Left ventricle myocardium superior (tissue), 1 donor: ENCODE measurements at places on chromosomes 11 and 22.
A peak's percentile ranks its signal among the peaks of the same experiment; 100 is the strongest.

DNA sequence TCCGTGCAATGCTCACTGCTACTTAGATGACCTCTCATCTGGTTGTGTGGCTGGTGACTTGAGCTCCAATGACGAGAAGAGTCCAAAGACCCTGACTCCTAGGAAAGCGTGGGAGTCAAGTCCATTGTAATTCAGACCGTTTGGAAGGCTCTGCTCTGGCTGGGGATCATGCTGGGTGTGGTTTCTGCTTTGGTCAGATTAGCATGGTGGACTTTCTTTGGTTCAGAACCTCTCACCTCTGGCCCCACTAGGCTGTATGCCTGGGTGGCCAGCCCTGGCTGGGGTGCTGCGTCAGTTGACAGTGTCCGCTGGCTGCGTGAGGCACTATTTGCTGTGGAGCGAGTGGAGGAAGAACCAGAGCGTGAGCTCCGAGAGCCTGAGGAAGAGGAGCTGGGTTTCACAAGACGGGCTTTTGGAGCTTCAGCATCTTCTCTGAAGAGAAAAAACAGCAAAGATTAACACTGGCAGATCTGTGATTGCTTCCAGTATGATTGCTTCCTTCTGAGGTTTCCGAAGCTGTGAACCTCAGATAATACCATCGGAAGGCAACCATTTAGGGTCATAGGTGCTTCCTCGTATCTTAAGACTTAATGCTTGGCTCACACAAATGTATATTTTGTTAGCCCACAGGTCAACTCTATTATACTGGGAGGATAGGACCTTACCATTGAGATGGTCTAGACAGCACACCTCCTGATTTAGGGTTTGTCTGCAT, 11.6 kb upstream of the HSPA8 start:
- DNase-seq, result no peak

DNA sequence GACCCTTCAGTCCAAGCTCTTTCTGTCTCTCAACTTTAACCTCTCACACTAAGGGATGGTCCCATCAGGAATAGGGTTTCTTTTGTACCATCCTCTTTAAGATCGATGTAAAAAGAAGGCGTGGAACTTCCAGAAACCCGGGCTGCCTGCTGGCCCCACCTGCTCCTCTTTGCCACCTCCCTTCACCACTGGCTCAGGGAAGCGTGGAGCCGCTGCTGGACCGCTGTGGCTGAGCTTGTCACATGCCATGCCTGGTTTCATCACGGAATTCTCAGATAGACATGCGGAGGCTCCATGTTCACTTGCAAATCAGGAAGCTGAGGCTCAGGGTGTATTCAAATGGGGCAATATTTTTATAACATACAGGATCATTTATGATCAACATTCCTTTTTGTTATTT, 399.7 kb downstream of the BRD1 start:
- DNase-seq, result no peak

DNA sequence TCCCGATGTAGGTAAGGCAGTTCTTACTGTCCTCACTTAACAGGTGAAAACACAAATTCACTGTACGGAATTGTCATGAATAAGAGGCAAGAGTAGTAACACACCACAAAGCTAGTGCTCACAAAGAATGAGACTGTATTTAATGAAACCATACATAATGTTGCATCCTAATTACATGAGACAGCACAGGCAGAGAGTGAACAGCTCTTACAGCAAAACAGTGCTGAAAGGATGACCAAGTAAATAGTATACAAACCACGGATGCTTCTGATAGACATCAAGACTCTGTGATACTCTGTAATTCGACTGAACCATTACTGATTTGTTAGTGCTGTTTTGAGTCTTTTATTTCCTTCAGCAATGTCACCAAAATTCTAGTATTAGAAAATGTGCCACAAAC, 282.3 kb downstream of the TTC28 start:
- no peak for DNase-seq

- no peak for DNase-seq
These were observed 7.7 kb upstream of the TTC36 start for GRCh38 chr11:118519549-118519948.

DNA sequence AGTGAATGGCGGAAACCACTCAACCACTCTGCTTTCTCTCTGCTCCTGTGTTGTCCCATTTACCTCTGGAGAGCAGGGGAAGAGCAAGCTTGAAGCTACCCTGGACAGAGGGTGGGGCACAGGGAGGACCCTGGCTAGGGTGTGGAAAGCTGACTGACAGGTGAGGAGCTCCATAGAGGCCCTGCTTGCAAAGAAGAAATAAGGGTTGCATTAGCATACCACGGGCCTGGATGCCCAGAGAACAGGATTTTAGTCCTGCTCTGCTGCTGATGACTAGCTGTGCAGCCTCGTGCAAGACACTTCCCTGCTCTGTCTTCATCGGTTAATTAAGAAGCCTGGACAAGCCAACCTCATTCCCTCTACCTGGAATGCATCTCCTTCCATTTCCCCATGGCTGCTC, 135.0 kb downstream of the BUD13 start:
- DNase-seq, result no peak

- no peak for DNase-seq
These were observed 538.1 kb upstream of the API5 start for GRCh38 chr11:42773729-42774128.

GRCh38 chr11:6882751-6883150, 6.3 kb downstream of the OR10A4 start:
- DNase-seq, result no peak

DNA sequence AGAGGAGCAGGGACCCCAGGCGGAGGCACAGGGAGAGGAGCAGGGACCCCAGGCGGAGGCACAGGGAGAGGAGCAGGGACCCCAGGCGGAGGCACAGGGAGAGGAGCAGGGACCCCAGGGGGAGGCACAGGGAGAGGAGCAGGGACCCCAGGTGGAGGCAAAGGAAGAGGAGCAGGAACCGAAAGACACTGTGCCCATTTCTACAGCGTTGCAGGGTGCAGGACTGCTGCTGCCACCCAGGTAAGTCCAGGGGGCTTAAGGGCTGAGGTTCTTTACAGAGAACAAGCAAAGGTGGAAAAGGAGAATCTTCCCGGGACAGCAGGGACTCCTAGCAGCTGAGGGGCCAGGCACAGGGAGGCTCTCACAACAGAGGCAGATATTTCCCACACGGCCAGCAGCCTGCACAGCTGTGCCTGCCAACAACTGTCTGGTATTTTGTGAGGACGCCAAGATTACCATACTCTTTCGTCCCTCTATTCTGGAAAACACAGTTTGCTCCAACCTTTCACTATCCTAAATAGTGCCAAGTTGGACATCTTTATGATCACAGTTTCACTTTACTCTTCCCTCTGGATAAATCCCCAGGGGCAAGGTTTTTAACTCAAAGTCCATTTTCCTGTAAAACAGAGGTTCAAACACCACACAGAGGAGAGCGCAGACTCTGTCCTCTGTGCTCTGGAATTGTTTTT, 39.4 kb downstream of the SHANK2 start:
- DNase-seq, result peak; percentile 46

DNA sequence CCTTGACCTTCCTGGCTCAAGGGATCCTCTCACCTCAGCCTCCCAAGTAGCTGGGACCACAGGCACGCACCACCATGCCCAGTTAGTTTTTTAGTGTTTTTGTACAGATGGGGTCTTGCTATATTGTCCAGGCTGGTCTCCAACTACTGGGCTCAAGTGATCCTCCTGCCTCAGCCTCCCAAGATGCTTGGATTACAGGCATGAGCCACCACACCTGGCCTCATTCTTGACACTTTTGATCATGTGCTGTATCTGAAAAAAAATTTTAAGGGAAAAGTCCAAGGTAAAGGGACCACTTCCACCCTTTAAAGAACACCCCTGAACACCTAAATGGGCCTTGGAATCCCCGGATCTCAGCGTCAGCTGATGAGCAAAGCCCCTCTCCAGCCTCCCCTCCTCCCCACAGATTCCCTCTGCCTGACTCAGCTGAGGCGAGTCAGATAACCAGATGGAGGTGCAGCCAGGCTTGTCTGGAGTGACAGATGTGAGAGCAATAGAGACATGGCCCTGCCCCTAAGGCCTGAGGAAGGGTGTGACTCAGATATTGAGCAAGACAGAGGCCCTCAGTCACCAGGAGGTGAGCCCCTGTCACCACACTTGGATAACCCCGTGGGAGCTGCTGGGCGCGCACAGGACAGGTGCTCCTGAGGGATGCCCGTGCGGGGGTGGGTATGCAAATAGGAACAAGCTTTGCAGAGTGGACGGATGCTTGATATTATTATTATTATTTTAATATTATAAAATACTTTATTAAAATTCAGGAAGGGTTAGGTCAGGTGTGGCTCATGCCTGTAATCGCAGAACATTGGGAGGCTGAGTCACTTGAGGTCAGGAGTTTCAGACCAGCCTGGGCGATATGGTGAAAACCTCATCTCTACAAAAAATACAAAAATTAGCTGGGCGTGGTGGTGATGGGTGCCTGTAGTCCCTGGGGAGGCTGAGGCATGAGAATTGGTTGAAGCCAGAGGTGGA, 5.0 kb upstream of the CCDC88B start:
- peak; percentile 26 for DNase-seq

DNA sequence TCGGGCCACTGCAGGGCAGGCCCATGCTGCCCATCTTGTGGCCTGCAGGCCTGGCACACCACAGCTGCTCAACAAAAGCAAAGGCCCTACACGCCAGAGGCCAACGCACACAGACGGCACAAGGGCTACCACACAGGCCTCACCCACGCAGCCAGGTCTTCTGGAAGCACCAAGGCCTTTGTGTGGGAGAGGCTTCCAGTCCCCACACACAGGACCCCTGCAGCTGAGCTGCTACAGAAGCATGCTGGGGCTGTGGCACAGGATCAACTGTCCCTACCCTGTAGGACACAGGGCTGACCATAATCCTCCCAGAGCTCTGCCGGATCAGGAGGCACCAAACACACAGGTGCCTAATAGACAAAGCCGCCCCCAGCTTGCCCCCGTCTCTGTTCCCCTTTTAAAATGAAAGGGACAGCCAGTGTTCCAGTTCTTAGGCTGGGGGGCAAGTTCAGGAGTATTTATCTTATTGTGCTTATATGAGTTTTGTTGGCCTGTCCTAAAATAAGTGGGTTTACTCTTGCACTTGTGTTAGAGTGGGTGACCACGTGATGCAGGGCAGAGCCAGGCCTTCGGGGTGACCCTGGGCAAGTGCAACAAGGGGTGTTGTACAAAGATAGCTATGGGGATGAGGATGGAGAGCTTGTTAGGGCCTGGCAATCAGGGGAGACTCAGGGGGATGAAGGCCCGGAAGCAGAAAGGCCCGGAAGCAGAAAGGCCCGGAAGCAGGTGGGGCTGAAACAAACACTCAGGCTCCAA, 5.4 kb downstream of the TTLL12 start:
- no peak for DNase-seq

GRCh38 chr22:35605369-35605680, 11.8 kb downstream of the MB start:
- no peak for DNase-seq

GRCh38 chr11:116694349-116694725, 78.5 kb downstream of the BUD13 start:
- no peak for DNase-seq

DNA sequence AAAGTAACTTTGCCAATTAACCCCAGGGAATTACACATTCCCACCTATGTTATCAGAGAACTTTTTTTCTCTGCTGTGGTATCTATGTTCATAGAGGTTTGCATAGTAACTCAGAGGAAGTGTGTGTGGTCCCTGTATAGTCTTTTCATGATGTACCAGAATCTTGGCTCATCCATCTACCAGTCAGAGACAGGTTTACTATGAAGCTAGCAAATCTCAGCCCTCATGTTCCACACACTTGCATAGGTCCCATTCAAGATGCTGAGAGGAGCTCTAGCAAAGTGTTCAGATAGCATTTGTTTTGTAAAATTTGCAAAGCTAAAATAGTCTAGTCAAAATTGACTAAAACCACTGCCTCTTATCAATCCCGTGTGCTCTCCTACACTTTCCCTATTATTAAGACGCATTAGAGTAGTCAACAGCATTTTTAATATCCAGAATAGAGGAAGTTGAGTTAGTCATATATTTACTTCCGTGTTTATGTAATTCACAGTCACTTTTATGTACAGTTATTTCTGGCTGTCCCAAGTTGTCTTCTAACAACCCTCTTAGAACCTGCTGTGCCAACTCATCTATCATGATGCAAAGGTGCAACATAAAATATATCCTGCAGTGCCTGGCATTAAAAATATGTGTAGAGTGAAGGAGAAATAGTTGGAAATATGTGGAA, 184.2 kb downstream of the FAM76B start:
- no peak for DNase-seq

DNA sequence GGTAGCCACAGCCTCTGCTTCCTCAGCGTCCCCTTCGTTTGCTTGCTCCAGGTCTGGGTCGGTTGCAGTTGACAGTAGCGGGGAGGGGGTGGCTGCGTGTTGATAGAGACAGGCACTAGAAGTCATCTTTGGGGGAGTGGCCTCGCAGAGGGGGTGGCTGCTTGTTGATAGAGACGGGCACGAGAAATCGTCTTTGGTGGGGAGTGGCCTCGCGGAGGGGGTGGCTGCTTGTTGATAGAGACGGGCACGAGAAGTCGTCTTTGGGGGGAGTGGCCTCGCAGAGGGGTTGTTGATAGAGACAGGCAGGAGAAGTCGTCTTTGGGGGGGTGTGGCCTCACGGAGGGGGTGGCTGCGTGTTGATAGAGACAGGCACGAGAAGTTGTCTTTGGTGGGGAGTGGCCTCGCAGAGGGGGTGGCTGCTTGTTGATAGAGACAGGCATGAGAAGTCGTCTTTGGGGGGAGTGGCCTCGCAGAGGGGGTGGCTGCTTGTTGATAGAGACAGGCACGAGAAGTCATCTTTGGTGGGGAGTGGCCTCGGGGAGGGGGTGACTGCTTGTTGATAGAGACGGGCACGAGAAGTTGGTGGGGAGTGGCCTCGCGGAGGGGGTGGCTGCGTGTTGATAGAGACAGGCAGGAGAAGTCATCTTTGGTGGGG, 328.3 kb downstream of the TBC1D22A start:
- DNase-seq, result no peak

GRCh38 chr22:31719850-31720471, 30.0 kb downstream of the PRR14L start:
- DNase-seq, result no peak

DNA sequence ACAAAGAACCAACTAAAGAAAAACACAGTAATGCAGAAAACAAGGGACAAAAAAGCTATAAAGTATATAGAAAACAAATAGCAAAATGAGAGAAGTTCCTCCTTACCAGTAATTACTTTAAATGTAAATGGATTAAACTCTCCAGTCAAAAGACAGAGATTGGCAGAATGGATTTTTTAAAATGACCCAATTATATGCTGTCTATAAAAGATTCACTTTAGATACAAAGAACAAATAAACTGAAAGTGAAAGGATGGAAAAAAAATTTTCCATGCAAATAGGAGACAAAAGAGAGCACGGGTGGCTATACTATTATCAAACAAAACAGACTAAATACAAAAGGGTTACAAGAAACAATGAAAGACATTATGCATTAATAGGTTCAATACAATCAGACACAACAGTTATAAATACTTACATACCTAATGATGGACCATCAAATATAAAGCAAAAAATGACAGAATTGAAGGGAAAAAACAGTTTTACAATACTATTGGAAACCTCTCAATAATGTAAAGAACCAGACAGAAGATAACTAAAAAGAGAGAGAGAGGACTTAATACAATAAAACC, 64.6 kb downstream of the NARS2 start:
- no peak for DNase-seq

- DNase-seq, result peak; percentile 68
These were observed 712 bp upstream of the SLC2A11 start for GRCh38 chr22:23856721-23857605.

- no peak for DNase-seq
These were observed 10.1 kb upstream of the FADS3 start for GRCh38 chr11:61901397-61901796.
